KG1 (cell line): ENCODE measurements at places on chromosomes 5 and 9.

DNA sequence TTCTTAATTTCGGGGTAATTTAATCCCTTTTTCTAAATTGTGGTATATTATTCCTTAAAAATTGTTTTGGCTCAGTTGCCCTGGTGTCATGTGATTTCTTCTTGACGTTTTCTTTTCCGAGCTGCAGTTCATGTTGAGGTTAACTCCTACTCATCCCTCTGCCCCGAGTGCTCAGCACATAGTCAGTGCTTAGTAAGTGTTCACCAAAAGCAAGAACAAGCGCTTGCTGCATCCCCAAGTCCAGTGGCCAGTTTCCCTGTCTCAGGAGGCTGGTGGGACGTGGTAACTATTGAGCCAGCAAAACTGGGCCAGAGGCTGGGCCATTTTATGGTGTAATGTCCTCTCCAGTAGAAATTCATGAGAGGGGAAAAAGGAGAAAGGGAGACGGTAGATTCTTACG lies 23.3 kb downstream of the TRIO start:
- DNase-seq: no peak

GRCh38 chr5:27171761-27172261 lies 133.4 kb upstream of the CDH9 start:
- DNase-seq: peak; percentile 16

DNA sequence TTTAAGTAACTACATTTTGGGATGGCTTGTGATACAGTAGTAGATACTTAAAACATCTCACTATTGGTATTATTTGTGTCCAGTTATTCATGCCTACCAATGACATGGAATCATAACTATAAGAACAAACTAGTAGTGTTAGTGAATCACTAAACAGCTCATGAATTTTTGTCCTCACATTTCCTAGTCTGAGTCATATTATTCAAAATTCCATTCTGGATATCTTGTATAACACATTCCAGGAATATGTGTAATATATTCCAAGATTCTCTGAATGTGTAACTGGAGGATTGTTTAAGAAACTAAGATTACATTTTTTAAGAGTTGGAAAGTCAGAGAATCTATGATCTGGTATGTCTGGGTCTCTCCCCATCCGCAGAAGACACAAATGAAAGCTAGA lies 565.3 kb upstream of the ZNF608 start:
- no peak for DNase-seq

DNA sequence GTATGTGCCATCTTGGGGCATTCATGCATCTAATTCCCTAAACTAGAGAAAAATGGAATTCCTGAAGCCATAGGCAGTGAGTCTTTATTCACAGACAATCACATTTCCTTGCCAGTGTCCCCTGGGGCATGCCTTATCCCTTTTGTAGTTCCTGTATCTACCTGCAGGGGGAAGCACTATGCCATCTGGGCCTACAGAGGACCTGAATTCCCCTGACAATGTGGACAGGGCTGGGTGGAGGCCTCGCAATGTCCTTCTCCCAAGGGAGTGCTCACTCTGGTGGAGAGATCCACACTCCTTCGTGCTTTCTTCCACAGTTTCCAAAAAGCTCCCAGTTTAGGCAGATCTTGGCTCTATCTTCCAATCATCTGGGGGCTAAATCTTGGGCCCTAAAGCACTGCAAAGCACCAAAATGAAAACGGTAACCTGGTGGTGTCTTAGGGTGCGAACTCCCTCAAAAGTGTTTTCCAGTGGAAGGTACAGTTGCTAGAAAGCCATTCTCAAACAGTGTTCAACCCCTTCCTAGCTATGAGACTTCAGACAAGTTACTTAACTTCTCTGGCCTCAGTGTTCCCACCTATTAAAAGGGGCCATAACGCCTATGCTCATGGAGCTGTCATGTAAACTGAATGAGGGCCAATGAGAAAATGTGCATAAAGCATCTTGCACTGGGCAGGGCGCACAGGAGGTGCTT lies 17.5 kb downstream of the WHRN start:
- peak; percentile 53 for DNase-seq

- DNase-seq: no peak
Observed at GRCh38 chr5:139148306-139148705, 49.9 kb downstream of the SIL1 start.

DNA sequence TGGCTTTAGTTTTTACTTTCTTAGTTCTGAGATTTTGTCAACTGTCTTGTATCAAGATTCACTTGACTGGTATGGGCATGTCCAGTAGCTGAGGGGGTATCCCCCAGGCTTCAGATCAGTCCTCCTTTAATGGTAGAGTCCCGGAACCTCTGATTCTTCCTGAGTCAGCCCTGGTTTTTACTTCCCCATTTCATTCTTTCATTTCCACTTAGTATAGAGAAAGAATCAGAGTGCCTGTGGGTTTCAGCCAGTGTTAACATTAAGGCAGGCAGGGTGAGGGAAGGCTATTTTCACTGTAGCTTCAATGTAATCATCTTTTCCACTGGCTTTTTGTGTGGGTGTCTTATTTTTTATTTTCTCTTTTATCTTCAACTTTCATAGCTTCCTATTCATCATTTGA lies 8.3 kb upstream of the COMMD10 start:
- no peak for DNase-seq

GRCh38 chr5:138936-139335 lies 47.0 kb downstream of the PLEKHG4B start:
- DNase-seq: no peak

- no peak for DNase-seq
Observed at GRCh38 chr5:147245381-147246165, 10.7 kb downstream of the STK32A start.

DNA sequence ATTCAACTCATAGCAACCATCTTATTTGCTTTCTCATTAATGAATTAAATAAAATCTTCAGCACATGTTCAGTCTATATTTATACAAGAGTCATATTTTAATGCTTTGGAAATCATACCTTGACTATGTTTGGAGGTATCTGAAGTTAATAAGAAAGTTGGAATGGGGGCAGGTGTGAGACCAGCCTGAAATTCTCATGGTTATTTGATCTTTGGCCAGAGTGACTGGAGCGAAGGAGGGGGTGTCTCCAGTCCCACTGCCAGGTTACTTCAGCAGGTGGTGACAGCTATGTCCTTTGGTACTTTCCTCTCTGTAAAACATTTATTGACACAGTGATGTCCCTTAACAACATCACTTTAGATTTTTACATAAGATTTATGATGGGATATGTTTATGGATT lies 318.1 kb upstream of the SGCD start:
- DNase-seq: no peak

DNA sequence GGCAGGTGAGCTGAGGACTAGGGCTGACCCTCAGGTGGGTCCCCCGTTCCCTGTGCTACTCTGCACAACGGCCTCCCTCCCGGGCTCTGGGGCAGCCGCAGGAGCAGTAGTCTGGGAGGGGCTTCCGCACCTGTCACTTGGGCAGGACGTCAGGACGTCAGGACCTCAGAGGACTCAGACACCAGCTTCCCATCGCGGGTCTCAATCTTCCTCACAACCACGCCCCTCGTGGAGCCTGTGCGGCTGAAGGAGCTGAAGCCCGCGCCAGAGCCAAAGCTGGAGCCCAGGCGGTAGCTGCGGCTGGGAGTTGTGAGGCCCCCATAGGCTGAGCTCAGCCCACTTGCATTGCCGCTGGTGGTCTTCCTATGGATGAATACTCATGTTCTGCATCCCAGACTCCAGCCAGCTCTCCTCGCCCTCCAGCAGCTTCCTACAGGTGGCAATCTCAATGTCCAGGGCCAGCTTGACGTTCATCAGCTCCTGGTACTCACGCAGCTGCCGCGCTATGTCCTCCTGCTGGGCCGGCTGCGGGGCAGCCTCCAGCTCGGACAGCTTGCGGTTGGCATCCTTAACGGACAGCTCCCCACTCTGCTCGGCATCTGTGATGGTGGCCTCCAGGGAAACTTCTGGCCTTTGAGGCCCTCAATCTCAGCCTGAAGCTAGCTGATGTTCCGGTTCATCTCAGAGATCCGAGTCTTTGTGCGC lies 381.4 kb upstream of the RGMB start:
- no peak for DNase-seq

- DNase-seq: no peak
Observed at GRCh38 chr5:66789434-66789833, 193.2 kb downstream of the MAST4 start.

DNA sequence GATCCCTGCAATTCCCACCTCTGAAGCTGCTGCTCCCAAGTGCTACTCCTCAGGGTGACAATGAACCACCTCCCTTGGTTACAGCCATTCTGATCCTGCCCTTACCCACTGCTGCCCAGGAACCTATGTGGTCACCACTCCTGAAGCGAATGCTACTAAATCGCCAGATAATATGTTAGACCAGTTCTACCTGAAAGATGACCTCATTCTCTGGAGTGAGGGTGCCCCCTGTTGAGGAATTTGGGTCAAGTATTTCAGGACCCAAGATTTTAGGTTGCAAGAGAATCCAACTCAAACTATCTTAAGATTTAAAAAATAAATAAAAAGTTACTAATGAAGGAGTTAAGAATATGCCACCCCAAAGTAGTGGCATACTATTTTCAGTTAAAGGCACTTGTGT lies 5.8 kb upstream of the SNAPC3 start:
- DNase-seq: no peak

- no peak for DNase-seq
Observed at GRCh38 chr5:82352146-82352791, 74.1 kb upstream of the RPS23 start.

DNA sequence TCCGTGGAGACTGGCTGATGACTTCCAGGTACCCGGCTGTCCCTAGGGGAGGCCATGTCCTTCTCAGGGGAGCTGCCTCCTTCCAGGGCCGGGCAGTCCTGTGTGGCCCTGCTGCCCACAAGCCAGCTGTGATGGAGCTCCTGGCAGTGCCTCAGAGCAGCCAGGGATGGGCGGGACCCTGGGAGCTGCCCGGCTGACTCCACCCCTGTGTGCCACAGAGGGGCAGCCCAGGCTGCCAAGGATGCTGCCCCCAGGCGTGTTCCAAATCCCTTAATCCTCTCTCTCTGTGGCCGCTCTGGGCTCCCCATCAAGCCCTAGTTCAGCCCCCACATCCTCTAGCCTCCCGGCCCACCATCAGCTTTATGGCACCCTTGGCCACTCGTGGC lies 7.0 kb upstream of the SCGB3A1 start:
- no peak for DNase-seq

DNA sequence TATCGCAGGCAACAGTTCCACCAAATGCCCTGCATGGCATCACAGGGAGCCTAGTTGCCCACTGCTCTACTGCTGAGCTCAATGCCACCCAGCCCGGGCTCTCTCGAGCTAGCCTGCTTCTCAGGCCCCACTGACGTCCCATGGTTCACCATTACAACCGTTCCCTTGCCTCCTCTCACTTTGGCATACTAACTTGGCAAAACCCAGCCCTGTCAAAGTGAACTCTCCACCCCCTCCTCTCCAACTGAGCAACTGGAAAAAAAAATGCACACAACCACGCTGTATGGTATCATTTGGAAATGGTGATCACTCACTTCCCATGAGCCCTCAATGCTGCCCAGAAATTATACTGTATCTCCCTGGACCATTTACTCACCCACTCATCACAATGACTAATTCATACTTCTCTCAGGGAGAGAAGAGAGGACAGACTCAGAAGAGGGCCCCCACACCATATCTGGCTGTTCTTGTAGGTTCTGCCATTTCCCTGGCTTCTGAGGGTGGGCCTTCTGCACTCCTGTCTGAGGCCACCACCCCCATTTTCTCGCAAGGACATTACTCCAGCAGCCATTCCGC lies 51.4 kb upstream of the RARS1 start:
- no peak for DNase-seq

GRCh38 chr9:132606066-132606465 lies 23.7 kb downstream of the BARHL1 start:
- DNase-seq: no peak

DNA sequence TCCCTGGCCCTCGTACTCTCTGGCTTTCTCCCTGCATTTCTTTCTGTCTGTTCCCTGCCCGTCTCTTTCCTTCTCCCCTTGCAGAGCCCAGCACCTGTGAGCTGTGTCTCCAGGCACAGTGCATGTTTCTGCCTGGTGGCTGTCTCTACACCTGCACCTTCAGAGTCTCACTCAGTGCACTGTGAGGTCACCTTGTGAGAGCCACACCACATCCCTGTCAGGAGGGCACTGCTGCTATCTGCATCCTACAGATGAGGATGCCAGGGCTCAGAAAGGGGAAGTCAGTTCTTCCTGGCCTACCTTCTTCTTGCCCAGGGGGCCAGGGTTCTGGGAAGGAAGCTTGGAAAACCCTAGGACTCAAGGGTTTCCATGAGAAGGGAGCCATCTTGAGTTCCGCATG lies 69.7 kb upstream of the NEURL1B start:
- no peak for DNase-seq

GRCh38 chr9:14749741-14750211 lies 27.2 kb upstream of the CER1 start:
- no peak for DNase-seq

DNA sequence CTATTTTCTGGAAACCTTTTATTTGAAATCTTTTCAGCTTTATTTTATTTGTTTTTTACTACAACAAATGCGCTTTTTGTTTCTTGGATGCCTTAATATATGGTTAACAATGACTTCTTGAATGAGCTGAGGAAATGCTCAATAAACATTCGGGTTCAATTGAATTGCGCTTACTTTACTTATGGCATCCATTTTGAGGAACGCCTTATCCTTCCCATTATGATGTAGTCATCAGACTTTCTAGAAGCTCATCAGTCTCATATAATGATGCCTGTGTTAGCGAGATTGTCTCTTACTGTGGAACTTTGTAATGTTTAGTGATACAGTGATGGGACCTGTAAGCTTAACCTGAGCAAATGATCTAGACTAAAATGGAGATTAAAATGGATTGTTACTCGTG lies 916 bp downstream of the SHLD3 start:
- no peak for DNase-seq

- no peak for DNase-seq
Observed at GRCh38 chr9:110655754-110656641, 12.6 kb upstream of the MUSK start.

DNA sequence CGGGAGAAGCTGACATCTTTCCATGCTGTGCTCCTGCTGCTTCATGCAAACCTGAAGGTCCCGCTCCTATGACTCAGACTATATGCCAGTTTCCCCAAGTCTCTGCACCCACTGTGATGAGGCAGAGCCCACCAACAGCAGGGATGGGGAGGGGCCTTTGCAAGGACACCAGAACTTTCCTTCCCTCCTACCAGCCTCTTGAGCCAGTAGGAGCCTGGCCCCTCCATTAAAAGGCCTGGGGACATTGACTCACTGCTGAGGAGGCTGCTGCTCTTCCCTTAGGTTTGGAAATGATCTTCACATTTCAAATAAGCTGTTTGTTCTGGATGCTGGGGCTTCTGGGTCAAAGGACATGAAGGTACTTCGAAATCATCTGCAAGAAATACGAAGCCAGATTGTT lies 26.1 kb upstream of the CTSL start:
- DNase-seq: no peak
